ENCODE measurements at places on chromosomes 1 and 21.

DNA sequence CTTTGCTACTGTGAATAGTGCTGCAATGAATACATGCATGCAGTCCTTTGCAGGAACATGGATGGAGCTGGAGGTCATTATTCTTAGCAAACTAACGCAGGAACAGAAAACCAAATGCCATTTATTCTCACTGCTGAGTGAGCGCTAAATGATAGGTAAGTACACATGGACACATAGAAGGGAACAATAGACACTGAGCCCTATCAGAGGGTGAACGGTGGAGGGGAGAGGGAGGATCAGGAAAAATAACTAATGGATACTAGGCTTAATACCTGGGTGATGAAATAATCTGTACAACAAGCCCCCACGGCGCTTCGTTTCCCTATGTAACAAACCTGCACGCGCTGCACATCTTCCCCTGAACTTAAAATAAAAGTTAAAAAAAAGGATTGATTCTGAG, 8.9 kb downstream of the NIBAN1 start:
- DNase-seq = no peak

- no peak for DNase-seq
Observed at GRCh38 chr21:38380481-38381137, 117.7 kb downstream of the ERG start.

DNA sequence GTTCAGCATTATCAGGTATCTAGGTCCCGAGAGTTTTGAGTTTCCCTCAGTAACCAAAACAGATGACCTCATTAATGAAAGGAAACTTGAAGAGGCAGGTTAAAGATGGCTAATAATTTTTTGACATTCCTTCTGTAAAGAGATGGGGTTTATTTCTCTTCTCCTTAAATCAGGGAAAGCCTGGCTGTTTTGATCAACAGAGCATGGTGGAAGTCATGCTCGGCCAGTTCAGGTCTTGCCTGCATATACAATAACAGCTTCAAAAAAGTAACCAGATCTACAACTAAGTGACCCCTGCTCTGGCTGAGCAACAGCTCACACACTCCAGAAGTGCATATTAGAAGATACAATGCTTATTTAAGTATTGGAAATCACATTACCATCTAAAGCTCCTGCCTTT, 36.6 kb upstream of the POU2F1 start:
- DNase-seq = no peak

DNA sequence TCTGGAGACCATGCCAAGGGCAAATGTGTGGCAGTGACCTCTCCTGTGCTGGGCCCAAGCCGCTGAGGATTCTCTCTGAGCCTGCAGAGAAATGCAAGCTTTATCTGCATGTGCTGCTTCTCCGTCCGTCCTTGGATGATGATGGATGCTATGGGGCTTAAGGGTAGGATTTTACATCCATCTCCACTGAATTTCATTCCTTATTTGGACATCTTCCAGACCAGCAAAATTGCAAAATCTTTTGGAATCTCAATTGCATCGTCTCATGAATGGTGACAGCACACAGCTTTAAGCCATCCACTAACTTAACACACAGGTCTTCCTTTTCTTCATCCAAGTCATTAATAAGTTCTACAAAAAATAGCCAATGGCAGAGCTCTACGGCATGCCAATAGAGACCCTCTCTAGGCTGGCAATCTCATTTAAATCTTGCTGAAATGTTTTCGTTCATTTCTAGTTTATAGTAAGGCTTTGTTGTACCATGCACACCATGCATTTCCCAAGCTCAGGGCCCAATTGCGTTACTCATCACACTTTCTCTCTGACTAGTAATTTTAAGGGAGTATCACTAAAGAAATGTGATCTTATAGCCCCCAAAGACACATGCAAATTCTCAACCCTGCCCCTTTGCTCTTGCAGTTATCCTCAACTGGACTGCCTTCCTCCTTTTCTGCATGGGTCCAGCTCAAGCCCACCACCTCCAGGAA, 11.1 kb downstream of the BATF3 start:
- DNase-seq = no peak

GRCh38 chr1:66679140-66679539, 73.1 kb upstream of the DYNLT5 start:
- DNase-seq = no peak

DNA sequence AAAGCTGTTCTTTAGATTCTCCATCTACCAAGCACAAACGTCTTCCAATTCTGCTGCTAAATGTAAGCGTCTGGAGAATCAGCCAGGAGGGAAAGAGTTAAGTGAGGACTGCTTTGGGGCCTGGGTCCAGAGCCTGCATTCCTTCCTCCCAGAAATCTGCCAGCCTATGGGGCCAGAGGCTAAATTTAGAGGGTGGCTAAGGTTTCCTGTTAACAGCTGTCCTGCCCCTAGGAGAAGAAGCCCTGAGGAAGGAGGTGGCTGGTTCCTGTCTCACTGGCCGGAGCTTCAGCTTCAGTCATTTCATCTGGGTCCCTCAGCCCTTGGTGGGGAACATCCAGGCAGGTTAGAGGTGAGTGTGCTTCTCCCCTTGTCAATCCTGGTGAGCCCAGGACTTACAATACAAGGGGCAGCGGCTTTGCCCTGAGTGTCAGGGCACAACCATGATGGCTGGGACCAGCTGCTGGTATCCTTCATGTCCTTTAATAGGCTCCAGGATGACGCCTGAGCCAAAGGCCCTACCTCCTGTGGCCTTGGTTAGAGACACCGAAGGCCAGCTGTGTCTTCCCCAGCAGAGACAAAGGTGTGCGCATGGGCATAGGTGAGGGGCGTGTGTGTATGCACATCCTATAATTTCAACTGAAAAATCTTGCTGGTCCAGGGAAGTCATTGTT, at the start of gene STYXL2:
Gene STYXL2 (plus strand): TSS at position 230 of the 671 bp plus-strand sequence. CDS start 775 bp downstream, outside the sequence.
- DNase-seq = no peak

DNA sequence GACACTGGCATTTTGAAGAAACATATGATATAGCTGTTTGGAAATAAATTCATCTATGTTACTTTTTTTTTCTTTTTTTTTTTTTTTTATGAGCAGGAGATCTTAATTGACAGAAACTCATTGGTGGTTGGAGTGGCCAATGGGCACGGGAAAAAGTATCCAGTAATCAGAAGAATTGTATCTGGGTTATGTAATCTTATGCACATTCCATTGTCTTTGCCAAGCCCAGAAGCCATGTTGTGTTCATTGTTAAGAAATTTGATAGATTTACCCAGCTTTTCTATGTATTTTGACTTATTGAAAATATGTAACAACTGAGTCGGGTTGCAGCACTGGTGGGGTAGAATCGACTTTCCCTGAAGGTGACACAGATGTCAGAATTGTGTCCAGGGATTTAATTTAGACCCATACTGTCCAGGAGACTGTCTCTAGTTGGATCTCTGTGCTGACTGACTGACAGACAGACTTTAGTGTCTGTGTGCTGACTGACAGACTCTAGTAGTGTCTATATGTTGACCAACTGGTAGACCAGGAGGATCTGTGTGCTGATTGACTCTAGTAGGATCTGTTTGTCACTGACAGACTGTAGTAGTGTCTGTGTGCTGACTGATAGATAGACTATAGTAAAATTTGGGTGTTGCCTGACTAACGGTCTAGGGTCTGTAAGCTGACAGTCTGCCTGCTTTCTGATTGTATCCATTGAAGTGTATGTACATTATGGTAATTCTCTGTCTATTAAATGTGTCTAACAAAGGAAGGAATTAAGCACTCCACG, 12.3 kb upstream of the C4BPB start:
- DNase-seq = no peak

DNA sequence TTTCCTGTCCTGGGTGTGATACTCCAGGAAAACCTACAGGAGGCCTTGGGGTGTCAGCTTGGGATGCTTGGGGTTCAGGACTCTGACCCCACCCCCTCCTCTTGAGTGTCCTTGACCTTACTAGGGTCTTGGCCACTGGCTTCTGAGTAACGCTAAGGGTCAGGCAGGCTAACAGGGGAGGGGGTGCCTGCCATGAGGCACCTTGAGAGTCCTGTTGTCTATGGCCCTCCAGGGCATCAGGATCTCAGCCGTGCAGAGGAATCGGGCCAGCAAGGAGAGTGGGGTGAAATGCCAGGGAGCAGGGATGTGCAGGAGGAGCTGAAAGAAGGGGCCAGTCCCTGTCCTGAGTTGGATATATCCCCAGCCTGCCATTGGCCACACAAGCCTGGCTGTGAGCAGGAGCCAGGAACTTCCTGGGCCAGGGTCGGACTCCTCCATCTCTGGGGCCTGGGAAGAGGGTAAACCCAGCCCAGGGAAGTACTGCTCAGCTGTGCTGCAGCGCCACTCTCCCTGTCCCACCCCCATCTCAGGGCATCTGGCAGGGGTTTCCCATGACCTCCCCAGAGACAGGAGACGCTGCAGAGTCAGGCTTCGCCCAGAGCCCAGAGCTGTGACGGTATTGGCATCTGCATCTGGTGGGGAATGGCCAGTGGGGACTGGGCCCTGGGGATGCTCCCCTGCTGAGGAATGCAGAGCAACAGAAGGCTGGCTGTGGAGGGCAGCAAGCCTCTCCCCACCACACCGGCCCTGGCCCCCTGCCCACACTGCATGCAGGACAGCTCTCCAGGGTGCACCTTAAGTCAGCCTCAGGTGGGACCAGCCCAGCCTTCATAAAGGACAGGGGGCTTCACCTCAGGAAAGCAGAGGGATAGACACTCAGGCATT, 6.3 kb downstream of the KIF21B start:
- DNase-seq = no peak

DNA sequence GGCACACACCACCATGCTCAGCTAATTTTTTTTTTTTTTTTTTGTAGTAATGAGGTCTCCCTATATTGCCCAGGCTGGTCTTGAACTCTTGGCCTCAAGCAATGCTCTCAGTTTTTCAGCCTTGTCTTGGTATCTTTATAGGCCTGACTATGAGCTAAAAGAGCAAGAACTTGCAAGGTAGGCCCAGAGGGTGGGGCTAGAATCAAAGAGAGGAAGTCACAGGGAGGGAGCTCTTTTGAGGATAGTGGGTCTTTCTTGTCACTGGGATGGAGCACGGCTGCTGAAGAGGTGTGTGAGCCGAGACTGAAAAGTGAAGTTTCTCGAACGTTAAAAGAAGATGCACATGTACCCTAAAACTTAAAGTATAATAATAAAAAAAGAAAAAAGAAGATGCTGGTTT, 260.0 kb upstream of the BEND5 start:
- no peak for DNase-seq

DNA sequence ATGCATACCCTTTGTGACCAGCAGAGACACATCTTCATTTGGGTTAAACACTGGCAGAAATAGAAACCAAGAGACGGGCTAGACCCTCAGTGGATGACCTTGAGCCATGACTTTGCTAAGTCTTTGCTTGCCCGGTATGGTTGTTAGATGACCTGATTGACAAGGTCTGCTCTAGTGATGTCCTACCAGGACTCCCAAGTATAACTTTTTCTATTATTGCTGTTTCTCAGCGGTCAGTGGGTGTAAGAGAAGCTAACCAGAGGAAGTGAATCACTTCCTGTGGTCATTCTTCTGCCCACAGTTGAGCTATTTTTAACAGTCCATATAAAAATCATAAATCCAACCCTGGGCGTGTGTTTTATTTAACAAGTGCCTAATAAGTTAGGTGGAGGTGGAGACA, 126.2 kb upstream of the ETS2 start:
- DNase-seq = no peak

- no peak for DNase-seq
Observed at GRCh38 chr1:239287296-239287695, 99.1 kb upstream of the CHRM3 start.

GRCh38 chr21:40845441-40845995, 1.4 kb downstream of the DSCAM start:
- DNase-seq = no peak

GRCh38 chr21:33162436-33162951, 67.2 kb upstream of the IFNAR2 start:
- DNase-seq = no peak

- no peak for DNase-seq
Observed at GRCh38 chr1:17586172-17586964, 46.9 kb downstream of the ARHGEF10L start.

DNA sequence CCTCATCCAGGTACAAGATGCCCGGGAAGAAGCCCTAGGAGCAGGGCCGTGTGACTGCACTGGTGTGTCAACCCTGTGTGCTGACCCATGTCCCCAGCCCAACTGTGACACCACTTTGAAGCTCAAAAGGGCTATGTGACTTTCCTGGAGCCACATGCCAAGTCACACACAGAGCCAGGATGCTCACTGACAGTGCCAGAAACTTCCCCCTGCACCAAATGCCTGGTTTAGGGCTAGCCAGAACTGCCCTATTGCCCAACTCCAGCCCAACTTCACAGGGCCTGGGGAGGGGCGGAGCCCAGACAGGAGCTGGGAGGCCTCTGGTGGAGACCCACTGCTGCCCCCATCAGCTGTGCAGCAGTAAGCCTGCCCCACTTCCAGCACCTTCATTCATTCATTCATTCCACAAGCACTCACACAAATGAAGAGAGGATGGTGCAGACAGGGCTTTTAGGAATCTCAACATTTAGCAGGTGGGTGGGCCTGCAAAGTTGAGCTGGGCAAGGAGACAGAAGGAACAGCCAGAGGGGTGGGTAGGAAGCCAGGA, 36.7 kb downstream of the KCNQ4 start:
- DNase-seq = no peak

DNA sequence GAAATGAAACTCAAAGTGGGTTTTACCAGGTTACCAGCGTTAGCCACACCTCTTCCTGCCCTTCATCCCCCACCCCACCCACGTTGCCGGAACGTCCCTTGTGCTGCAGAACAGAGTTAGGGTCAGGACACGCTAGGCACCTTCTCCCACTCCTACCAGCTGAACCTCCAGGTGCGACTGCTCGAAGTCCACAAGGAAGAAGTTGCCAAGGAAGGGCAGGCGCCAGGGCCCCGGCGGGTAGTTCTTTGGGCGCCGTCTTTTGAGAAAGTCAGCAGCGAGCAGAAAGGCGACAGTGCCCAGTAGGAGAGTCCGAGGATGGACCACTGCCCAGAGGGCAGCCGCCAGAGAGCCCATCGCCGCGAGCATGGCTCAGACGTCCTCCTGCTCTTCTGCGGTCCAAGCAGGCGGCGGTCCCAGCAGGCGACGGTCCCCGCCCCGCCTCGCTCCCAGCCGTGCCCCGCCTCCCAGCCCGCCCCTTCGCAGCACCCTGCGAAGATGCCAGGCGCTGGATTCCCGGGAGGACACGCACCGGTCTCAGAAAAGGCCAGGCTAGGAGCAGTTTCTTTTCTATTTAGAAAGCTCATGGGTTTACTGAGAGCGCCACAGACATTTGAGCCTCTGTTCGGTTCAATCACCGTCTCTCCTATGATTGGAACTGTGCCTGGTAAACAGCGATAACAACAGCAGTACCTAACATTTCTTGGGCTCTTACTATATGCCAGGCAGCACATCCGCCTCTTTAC, at the start of gene CYP2J2:
Gene CYP2J2 (minus strand): TSS at position 393 of the 743 bp plus-strand sequence. CDS start 27 bp downstream, at position 366.
- peak; percentile 50 for DNase-seq

DNA sequence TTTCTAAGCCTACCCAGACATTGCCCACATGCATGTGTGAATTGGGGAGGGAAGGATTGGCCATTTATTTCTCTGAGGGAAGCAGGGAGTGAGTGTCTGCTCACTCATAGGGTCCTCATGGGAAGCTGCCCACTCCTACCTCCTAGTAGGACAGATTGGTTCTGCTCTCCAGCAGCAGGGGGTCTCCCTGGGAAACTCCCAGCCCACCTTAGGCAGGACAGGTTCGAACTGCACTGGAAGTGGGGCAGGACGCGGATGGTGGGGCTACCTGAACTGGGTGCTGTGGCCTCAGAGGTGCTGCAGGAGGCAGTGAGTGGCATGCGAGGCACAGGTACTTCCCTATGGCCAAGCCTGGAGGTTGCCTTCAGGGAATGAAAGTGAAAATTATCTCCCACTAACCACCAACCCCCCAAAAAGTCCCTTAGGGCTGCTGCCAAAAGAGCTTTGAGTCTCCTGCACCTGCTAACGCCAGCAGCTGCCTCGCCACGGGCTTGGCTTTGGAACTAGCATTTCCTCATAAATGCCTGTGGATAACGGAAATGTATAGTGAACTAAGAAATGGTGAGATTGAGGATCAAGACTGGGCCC, 157.0 kb upstream of the COA6 start:
- DNase-seq = no peak

- DNase-seq = no peak
Observed at GRCh38 chr1:183142171-183142570, 43.9 kb upstream of the LAMC2 start.
